ENCODE measurements at places on chromosomes 4 and X.

DNA sequence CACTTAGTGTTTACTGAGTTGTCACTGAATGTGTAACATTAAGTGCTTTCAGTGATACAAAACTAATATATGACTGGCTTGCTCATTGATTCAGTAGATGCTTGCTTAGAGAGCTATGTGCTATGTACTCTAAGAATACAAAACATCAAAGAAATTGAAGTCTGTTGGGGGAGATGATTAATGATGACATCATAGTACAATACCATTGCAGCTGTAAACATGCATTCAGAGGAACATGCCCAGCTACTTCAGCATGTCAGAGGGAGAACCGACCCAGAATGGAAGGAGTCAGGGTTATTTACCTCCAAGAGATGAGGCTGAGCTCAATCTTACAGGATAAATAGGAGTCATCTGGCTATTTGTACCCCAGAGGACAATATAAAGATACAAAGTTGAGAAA is 290.8 kb downstream of the TENM3 start:
- DNase-seq, result no peak

- no peak for DNase-seq
Observed at GRCh38 chr4:184616633-184617551, 32.4 kb downstream of the CASP3 start.

GRCh38 chrX:70044541-70045245 is 5.0 kb downstream of the AWAT2 start:
- peak; percentile 27 for DNase-seq

- no peak for DNase-seq
Observed at GRCh38 chrX:2691543-2692220, 587 bp downstream of the CD99 start.

DNA sequence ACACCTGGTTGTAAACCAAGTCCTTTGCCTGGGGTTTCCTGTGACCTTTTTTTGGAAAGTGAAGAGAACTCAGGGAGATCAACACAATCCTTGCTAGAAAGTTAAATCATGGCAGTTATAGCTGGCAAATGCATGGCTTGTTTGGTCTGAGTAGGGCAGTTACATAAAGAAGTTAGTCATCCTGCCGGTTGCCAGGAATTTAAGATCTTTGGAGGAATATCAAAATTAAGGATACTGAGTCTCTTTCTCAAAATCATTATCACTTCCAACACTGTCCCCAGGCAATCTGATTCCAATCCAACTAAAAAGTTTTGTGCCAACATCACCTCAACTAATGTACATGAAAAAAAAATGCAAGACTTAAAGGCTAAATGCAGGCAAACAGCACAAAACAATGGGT is 40.3 kb downstream of the C4orf54 start:
- DNase-seq, result no peak

- no peak for DNase-seq
Observed at GRCh38 chr4:2436301-2436700, 17.5 kb downstream of the CFAP99 start.

DNA sequence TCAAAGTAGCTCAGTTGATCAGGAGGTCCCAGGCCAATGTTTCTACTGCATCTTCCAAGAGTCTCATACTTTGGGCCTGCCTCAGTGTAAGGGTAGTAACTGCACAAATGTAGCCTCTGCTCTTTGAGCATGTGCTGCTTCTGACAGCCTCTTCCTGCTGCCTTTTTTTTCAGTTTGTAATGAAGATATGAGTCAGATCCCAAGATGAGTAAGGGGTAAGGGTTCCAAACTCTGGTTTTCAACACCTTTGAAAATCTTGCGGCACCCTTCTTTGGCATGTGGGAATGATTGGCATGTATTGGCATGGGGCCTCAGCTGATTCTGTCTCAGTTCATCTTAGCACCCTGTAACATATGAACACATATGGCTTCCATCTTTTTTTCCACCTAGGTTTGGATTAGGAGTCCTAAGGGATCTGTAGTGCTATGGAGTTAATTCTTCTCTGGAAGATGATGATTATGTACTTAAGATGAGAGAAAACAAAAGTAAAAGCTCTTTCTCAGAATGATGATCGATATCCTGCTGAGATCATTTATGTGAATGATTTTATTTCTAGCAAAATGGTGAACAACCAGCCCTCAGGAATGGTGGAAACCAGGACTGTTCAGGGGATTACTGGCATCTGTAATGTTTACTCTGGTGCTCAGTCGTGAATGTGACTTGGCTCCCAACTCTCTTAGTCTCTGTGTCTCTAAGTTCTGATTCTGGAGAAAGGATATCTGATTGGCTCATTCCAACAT is 118.7 kb upstream of the PRPS2 start:
- DNase-seq, result no peak

DNA sequence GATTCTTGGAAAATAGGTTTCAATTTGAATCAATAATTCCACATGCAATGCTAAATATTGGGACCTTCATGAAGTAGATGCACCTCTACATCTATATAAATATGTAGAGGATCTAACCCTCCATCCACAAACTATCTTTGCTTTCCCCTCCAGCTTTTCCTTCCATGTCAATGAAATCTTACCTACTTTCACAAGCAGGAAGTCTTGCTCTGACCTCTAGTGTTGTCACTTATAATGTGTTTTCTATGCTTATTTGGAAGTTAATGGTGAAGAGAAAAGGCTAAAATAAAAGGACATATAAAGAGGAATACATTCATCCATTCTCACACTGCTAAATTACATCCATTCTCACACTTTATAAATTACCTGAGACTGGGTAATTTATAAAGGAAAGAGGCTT is 472.7 kb upstream of the DIAPH2 start:
- DNase-seq, result no peak

DNA sequence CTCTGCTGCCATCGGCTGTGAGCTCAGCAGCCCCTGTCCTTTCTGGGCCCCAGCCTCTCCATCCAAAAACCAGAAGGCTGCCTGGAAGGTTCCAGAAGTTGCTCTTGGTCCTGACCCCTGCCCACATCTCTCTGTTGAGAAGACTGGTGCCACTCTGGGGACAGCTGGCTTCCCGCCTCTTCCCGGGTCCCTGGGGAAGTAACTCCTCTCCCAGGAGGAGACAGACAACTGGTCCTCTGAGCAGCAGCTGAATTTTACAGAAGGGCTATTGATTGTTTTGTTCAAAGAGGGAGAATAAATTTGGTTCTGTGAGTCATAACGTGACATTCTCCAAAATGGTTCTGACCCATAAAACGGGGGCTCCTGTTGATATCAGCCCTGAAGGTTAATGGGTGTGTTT is 61.2 kb downstream of the TRMT44 start:
- DNase-seq, result no peak

GRCh38 chr4:16126714-16127113 is 42.9 kb upstream of the PROM1 start:
- DNase-seq, result no peak

- no peak for DNase-seq
Observed at GRCh38 chr4:39237179-39237578, 54.9 kb downstream of the WDR19 start.

DNA sequence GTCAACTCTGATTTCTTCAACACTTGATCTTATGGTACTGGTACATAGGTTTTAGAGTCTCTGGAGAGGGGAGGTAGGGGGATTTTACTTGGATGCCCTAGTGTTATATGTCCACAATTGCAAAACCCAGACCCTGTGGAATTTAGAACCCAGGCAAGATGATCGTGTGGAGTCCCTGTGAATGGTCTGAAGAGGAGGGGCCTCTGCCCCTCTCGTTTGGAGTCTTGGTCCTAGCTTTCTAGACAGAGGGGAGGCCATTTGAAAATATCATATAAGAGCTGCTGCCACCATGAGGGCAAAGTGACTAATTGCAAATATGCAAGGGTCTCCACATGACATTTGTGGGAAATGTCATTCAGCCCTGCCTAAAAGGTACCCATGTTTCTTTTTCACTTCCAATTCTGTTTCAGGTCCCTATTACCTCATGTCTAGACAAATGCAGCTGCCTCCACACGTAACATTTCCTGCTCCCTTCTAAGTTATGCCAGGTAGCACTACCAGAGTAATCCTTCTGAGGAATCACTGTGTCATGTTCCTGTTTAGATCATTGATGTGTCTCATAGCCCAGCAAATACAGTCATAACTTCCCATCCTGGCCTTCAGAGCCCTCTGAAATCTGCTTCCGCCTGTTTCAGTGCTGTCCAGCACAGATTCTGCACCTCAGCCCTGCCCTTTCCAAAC is 126.8 kb downstream of the KLHL8 start:
- DNase-seq, result no peak

DNA sequence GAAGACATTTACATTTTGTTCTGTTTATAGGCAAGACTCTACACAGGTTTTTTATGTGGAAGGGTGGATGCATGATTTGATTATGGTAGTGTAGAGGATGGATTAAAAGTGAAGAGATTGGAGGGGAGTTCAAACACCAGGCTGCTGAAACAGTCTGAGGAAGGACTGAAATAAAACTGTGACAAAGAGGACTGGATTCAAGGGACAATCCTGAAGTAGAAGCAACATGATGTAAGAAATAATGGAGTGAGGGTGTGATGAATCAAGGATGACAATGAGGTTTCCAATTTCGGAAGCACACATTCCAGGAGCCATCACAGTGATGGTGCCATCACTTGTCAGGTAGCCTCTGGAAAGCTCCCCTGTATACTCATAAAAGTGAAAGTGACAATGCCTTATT is 103.5 kb downstream of the SYNPO2 start:
- no peak for DNase-seq

DNA sequence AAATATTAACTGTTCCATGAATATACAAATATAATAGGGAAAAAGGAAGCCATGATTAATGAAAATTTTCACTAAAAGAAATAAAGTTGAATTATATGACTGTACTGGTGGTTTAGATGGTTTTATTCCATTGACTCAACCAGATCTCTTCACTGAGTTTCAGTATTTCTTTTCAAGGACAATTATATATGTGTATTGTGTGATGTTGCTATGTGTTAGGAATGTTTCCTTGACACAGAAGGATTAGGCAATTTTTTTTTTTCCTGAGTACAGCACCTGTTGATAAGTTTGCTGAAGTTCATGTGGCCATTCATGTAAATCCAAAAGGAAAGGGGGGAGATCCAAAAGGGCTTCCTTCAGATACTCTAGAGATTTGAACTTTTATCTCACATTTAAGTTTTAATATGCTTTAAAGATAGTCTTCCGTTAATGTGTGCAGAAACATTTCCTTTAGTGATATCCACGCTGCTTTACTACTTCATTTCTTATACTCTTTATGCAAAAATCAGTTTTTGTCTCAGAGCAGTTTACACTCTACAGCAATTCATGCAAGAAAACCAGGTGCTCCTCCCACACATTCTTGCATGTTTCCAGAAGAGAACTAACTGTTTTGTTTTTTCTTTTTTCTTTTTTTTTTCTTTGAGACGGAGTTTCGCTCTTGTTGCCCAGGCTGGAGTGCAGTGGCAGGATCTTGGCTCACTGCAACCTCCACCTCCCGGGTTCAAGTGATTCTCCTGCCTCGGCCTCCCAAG is 249.1 kb downstream of the RPA4 start:
- DNase-seq, result no peak

GRCh38 chrX:40224658-40225057 is 126.9 kb upstream of the BCOR start:
- DNase-seq, result no peak

DNA sequence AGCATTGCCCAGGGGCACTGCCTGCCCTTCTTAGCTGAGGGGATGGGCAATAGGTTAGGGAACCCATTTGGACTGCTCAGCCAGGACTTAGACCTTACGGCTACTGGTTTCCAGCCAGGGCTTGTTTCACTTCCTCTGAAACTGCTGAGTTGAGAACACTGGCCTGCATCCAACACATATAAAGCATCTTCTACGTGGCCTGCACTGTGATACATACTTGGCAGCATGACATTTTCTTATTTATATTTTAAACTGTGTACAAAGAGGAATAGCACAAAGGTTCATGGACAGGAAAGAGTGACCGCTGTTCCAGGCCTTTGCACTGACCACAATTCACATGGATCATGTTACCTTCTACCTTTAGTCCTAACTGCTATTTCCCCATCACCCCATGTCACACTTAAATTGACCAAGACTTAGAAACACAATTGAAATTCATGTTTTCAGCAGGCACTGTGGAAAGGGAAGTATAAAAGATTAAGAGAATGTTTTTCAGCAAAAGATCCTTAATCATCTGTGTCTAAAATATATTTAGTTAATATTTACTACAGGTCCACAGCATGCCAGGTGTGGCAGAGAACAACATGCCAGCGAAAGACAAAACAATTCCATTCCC is 43.7 kb downstream of the NLGN4X start:
- no peak for DNase-seq

GRCh38 chr4:121728066-121728465 is 31.3 kb upstream of the ANXA5 start:
- no peak for DNase-seq

DNA sequence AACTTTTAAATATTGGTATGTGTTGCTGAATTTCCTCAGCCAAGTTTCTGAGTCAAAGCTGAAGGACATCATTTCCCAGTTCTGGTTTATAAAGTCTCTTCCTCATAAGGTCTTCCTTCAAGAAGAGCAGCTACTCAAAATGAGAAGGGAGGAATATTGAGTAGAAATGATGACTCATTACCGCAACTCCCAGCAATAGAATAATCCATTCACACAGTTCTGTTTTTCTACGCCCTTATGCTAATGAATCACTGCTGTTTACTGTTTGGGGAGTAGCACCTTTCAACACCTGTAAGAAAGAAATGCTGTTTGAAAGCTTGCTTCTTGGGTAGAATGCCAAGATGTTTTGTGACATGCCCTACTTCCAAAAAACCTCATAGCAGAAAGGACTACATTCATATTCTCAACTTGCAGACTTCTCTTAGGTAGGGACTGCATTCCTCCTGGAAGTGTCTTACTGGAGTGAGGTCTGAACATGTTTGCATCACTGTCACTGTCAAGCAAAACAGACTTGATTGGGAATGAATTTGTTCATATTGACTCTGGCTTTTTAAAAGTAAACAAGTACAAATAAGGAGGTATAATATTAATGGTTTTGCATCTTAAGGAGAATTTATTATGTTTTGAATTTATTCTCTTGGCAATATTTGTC is 147.2 kb upstream of the BANK1 start:
- DNase-seq, result no peak

- DNase-seq, result no peak
Observed at GRCh38 chr4:84511703-84512102, 12.6 kb upstream of the NKX6-1 start.

GRCh38 chr4:165385126-165385525 is 6.3 kb downstream of the CPE start:
- DNase-seq, result no peak

DNA sequence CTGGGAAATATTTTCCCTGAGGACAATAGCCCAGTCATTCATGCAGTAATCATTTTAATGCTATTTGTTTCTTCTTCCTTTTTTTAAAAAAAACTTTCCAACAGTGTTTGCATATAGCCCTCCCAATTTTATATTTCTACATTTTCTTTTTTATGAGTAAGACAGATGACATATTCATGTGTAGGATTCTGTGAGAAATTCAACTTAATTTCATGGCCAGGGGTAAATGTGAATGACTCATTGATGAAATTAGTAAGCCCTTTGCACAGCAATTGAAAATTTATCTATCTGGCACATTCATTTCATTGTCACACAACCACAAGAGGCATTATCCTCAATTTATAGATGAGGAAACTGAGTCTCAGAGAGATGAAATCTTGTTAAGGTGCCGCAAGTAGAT is 13.7 kb upstream of the SMIM20 start:
- no peak for DNase-seq
